CD4-positive, alpha-beta T cell treated with Interleukin-6 at 100 ng/mL for 8 hours (primary cell): ENCODE measurements at places on chromosomes 7 and 10.

- no peak for DNase-seq
Measured at GRCh38 chr7:92758796-92759431, 77.5 kb downstream of the CDK6 start.

DNA sequence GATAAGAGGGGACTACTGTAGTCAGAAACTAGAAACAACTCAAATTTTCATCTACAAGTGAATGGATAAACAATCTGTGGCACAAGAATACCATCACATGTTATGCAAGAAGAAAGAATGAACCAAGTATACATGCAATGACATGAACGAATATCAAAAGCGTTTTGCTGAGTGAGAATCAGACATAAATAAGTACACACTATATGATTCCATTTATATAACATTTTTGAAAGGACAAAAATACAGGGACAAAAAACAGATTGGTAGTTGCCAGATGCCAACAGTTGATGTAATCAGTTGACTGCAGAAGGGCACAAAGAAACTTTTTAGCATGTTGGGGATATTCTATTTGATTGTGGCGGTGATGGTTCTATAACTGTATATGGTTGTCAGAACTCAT lies 33.6 kb downstream of the CTNNA3 start:
- no peak for DNase-seq

- DNase-seq, result no peak
Measured at GRCh38 chr10:112700215-112700671, 249.8 kb upstream of the TCF7L2 start.

GRCh38 chr7:70951271-70951962 lies 180.5 kb upstream of the GALNT17 start:
- no peak for DNase-seq

- DNase-seq, result peak; percentile 40
Measured at GRCh38 chr7:149414745-149415390, 46.0 kb downstream of the ZNF777 start.

- no peak for DNase-seq
Measured at GRCh38 chr7:135791543-135792362, 43.1 kb upstream of the FAM180A start.

DNA sequence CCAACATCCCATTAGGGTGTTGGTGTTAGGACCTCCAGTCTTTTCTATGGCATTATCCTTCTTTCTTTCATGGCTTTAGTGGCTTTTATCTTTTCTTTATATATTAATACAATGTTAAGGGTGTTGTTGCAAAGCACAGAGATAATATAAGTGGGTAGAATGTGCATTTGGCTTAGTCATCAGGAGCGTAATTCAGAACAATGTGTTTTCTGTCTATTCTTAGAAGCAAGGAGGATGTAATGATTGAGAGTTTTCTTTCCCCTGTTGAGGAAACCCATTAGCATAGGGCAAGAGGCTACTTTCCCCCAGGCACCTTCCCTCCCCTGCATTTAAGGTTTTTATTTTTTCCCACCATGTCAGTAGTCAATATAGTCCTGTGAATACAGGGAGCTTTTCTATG lies 79.7 kb downstream of the TMEM106B start:
- no peak for DNase-seq

DNA sequence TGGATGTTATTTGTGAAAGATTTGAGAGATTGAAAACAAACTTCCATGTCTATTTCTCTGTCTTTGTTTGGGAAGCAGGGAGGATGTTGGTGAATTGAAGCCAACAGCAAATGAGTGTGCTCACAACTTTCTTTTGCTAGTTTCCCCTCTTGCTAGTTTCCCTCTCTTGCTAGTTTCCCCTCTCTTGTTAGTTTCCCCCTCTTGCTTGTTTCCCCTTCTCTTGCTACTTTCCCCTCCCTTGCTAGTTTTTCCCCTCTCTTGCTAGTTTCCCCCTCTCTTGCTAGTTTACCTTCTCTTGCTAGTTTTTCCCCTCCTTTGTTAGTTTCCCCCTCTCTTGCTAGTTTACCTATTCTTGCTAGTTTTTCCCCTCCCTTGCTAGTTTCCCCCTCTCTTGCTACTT lies 613.3 kb downstream of the LRMDA start:
- no peak for DNase-seq

DNA sequence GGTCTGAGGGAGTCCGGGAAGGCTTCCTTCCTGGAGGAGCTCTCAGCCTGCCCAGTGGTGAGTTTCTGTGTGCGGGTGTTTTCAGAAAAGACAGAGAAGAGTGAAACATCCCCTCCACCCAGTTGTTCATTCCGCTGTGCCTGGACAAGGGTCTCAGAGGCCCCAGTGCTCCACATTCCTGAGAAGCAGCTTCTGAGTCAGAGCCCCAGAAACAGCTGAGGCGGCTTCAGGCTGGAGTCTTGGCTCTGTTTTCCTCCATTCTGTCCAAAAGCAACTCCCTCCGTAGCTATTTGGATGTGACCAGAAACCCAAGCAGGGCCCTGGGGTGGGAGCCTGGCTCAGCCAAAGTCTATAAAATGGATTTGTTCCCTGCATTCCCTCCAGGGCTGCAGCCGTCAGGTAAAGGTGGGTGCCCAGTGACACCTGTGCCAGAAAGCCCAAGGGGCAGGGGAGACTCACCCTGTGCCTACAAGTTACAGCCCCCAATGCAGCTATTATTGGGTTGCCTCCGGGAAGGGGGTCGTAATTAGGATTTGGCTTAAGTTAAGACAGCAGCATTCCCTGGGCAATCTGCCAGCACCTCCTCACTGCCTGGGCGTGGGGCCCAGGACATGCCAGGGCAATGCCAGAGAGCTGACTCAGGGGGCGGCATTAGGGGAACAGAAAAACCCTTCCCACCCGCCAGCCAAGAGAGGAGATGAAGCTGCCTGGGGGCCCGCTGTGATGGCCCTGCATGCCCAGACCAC lies 13.1 kb upstream of the CAMK2G start:
- no peak for DNase-seq

DNA sequence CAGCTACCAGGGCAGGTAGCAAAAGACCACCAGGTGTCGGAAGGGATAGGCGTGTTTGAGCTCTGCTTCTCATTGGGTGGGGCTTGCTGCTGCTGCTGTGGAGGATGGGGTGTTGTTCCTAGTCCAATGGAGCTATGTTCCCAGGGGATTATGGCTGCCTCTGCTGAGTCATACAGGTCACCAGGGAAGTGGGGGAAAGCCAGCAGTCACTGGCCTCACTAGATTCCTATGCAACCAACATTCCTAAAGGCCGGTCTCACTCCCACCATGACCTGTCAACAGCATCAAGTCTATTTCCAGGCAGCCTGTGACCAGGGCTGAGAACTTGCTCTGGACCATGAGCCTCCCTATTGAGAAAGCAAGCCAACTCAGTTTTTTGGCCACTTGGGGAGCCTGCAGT lies 1160.8 kb downstream of the REEP3 start:
- DNase-seq, result no peak

DNA sequence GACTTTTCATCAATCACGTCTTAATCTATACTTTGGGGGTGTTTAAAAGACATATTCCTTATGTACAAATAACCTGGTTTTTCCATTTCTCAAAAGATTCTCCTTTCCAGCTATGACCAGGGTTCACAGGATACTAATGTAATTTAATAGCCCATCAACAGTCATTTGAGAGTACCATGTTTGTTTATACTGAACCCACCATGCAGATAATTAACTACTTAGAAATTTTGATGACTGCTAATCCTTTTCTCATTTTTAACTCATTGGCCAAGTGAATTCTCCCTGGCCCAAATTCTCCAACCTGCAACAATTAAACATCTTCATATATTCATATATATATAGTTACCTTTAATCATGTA lies 28.8 kb upstream of the KMT2E start:
- no peak for DNase-seq

DNA sequence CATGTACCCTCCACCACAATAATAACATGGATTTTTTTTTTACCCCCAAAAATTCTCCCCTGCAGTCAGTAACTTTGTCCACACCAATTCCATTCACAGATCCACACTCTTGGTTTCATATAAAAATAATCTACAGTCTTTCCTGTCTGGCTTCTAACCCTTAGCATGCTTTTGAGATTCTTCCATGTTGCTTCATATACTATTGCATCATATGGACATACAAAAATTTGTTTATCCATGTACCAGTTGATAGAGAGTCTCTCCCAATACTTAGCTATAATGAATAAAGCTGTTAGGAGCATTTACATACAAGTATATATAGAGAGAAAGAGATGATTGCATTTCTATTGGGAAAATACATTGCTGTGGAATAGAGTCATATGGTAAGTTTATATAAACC lies 575.0 kb downstream of the XPNPEP1 start:
- DNase-seq, result no peak

GRCh38 chr7:8017423-8017822 lies 48.8 kb downstream of the GLCCI1 start:
- no peak for DNase-seq

GRCh38 chr7:157587805-157588560 lies 251.2 kb downstream of the DNAJB6 start:
- DNase-seq, result no peak

DNA sequence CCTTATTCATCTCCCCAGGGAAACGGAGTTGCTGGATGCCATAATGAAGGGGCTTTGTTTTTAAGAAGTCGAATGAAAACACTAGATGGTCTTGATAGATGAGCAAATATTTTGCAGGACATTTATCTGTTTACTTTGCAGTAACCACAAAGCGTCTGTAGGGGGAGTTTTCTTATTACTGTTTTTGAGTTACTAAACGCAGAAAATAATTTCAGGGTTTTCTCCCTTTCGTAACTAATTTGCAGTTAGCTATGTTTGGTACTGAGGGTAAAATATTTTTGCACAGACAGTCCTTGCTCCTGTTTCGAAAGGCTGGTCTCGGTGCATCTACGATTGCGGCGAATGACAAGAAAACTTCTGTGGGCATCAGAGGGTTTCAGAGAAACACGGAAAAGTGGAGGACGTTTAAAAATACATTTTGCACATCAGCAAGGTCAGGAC lies 505.6 kb upstream of the MKI67 start:
- no peak for DNase-seq

DNA sequence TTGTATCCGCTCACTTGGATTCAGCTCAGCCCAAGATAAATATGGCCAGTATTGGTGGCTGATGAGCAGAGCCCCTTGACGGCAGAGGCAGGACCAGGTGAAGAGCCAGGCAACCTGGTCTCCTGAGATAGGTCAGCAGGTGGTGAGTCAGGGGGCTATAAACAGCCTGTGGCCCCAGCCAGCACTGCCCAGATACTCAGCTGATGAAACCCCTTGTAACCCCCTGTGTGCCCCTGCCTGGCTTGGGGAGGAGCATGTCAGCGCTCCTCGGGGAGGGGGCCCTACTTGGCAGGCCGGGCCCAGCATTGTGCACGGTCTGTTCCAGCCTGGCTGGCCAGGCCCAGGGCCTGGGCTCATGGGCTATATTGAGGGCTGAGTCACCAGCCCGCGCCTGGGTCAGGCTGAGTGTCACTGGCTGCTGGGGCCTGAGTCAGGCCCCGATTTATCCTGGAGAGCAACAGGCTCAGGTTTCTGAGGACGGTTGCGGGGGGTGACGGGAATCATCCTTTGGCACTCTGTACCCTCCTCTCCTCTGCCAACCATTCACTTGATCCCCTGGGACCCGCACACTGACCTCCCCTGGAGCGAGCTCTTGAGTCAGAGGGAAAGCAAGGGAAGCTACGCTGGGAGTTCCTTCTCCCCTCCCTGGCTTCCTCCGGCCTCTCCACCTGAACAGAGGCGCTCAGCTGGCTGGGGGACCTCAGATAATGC lies 2.8 kb upstream of the FLNC start:
- DNase-seq, result no peak

DNA sequence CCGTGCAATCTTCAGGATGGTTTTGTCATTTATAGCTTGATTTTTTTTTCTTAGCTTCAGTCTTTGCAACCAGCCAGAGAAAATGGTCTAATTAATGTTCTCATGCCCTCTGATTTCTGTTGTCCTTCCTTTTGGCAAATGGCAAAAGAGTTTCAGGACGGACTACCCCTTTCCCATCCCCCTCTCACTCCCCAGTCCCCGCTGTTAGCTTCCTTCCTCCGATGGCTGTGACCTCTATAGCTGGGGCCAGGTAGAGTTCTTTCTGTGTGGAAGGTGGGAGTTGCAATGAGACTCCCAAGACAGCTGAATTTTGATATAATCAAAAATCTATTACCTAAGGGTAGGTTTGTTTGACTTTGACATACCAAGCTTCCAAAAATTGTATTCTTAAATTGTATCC lies 362.0 kb downstream of the PAXIP1 start:
- DNase-seq, result no peak

GRCh38 chr10:105187243-105187642 lies 546.2 kb downstream of the SORCS3 start:
- DNase-seq, result no peak

DNA sequence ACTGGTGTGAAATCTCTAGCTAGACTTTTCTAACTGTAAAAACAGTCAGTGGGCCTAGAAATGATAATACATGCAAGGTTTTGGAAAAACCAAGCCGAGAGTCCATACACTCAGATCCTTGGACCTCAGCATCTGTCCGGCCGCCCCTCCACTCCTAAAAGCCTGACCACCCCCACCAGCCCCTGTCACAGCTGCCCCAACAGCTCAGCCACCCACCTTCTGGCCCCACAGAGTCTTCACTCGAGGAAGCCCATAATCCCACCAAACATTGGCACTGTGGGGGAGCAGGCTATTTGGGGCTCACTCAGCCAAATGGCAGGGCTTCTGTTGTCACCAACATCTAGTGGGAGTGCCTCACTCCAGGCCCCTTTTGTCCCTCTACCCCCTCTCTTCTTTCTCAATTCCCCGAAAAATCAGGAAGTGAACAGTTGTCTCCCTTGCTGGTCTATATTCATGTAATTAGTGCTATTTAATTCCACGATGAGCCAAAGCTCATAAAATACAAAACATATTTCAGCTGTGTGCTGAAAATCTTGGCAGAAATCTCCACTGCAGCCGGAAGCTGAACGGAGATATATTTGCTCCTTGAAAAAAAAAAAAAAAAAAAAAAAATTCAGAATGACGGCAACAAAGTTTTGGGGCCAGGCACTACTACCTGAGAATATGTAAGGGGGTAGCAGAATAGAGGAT lies 55.5 kb downstream of the PLXNA4 start:
- no peak for DNase-seq

DNA sequence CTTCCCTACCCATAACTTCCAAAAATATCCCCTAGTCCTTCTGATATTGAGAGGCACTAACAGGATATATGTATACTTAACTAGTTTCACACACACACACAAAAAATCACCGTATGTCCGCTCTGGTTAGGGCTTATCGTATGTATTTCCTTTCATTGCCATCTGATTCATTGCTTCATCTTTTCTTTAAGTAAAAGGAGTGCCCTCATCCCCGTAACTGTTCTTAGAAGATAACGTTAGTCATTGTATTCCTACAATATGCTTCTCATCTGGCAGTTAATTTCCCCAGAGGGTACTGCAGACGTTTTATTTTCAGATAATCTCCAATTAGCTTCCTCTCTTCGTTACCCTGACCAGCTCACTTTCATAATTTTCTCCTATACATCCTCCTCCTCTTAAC lies 37.3 kb downstream of the NRCAM start:
- DNase-seq, result no peak

DNA sequence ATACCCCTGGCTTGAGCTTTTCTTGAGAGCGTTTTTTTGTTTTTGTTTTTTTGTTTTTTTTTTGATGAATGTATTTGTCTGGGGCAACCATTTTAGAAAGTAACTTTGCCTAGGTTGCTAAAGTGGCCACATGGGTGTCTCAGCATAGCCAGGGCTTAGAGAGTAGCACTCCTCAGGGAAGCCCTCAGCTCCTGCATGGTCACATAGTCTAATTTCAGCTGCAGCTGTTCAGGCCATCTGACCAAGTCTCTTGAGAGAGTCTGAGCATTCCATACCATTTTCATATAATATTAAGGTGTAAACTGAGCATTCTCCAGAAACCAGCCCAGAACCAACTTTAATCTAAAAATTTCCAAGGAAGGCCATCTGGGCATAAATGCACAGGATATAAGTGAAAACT lies 186.4 kb downstream of the NPSR1 start:
- DNase-seq, result no peak

- no peak for DNase-seq
Measured at GRCh38 chr7:5525271-5526099, 101.9 kb upstream of the TNRC18 start.
